NCI-H1105 treated with DMSO at 0.1 percent for 48 hours (cell line): ENCODE measurements at places on chromosomes 7 and 10.

DNA sequence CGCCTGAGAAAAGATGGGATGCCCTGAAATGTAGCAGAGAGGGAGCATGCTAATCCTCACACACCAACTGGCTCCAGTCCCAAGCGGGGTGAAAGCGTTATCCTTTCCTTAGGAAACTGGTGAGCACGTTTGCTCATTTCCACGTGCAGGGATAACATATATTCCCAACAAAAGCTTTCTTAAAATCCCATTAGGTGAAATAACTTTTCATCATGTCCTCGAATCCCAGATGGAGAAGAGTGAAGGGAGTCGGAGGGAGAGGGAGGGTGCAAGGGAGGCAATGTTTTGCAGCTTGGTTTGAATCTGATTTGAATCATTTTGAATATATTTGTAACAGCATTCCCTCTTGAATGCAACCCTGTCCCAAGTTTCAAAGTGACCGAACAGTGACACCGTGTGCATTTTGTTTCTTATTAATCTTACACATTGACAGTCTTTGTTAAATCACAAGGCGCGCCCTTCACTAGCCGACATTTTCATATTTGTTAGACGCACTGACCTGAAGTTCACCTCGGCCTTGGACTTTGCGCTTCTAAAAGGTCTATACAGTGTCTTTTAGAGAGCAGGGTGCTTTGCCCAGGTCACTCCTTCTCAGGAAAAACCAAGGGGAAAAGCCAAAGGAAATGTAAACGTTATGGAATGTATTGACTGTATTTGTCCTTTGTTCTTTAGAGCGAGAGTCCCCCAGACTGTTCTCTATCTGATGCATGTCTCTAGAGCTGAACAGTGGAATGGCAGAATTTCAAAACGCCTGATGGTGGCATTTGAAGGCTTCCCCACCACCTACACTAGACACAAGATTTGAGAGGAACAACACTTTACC, 3.1 kb upstream of the HOXA4 start:
- DNase-seq: no peak

- no peak for DNase-seq
These were observed 172.3 kb downstream of the AKR1D1 start for GRCh38 chr7:138248609-138249008.

DNA sequence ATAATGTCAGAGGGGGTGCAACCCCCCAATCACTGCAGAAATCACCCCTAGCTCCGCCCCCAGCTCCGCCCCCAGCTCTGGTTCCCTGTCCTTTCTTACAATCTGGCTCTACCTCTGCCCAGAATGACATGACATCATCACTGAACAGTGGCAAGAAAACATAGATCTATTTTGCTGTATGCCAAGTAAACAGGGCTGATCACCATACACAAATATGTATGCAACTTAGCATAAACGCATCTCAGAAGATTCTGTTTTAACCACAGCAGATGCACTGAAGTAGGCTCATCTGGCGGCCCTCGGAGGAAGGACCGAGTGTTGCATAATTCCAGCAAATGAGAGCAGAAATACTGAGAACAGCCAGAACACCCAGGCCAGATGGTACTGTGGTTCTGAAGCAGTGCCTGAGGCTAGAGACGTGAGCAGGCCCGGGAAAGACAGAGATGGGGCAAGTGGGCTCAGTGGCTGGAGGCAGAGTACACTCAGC, 293.3 kb upstream of the KLF14 start:
- DNase-seq: no peak

GRCh38 chr10:1548596-1548995, 188.7 kb downstream of the ADARB2 start:
- no peak for DNase-seq

- DNase-seq: no peak
These were observed 64.9 kb downstream of the EEPD1 start for GRCh38 chr7:36217961-36218284.

- DNase-seq: no peak
These were observed 97.3 kb downstream of the PIP4K2A start for GRCh38 chr10:22617051-22617450.
